ENCODE measurements at places on chromosomes 7 and 10.

- no peak for DNase-seq
These were observed 10.5 kb downstream of the ARHGAP22 start for GRCh38 chr10:48594371-48594770.

GRCh38 chr7:33191340-33191739 lies 62.0 kb downstream of the BBS9 start:
- DNase-seq = peak; percentile 79

- DNase-seq = no peak
These were observed 41.7 kb upstream of the DYNC1I1 start for GRCh38 chr7:95730493-95731280.

- no peak for DNase-seq
These were observed 222.3 kb upstream of the PHYHIPL start for GRCh38 chr10:58954178-58954577.

DNA sequence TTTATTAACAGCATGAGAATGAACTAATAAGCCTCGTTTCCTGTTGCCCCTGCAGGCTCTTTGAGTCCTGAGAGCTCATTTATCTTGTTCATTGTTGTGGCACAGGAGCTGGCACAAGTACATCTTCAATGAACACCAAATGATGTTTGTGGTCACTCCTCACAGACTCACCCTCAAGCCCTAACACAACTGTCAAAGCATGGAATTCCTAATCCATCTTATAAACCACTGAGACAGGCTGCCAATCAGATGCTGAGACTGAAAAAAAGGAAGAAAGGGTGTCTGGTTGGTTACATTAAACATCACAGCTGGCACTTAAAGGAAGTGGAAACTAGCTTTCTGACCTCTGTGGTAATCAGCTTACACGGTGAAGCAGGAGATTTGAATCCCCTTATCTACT lies 7.7 kb upstream of the CCDC172 start:
- peak; percentile 1 for DNase-seq

DNA sequence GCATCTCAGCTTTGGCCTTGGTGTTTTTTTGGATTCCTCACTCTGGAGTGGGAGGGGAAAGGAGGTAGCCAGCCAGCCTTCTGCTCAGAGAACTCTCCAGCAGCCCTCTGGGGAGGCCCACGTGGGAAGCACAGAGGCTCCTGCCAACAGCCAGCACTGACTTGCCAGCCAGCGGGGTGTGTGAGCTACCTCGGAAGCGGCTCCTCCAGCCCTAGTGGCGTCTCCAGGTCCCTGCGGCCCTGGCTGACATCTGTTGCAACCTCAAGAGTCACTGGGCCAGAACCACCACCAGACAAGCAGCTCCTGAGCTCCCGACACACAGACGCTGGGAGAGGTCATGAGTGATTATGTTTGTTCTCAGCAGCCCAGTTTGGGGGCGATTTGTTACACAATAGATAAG lies 180.2 kb upstream of the FZD8 start:
- DNase-seq = no peak

DNA sequence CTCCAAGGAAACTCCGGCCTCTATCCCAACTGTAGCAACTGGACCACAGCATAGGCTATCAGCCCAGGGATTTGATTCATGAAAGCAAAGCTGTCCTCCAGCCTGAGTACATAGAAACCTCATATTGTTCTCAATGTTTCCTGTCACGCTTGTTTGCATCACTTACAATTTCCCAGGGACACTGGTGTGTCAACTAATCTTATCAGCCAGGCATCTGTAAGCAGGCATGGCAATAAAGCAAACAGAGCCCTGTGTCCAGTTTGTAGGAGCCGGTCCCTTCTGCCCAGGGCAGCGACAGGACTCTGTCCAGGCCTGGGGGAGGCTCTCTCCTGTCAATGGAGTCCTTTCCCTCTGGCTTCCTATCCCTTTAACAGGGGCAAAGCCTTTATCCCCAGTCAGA lies 23.0 kb upstream of the CDHR3 start:
- DNase-seq = no peak

DNA sequence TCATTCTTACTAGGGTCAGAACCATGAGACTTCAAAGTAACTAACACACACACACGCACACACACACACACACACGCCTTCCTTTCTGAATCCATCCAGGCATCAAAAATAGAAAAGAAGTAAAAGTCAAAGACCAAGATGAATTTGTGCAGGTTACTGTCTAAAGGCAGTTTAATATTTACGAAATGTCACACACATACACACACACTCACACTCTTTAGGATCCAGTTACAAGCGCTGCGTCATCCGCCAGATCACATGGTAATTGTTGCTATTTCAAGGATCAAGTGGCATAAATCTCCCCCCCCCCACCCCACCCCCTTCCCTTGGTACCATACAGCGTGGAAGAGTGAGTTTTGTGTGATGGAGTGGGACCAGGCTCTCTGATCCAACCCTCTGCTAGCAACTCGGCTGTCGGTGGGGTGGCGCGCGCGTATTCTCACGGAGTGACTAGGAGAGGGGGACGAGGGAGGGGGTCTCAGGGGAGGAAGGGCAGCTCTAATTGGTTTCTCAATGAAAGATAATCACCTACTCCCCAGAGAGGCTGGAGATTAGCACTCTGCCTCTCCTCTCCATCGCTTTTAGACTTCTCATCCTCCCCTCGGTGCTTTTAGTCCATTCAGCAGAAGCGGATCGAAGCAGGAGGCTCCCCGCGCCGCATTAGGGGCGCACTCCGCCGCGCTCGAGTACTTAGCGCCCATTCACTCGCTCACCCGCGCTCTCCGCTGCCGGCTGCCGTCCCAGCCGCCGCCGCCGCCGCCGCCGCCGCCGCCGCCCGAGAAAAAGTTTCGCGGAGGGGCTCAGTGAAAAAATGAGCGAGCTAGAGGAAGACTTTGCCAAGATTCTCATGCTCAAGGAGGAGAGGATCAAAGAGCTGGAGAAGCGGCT lies 83.5 kb upstream of the PRKG1 start:
- DNase-seq = peak; percentile 39

DNA sequence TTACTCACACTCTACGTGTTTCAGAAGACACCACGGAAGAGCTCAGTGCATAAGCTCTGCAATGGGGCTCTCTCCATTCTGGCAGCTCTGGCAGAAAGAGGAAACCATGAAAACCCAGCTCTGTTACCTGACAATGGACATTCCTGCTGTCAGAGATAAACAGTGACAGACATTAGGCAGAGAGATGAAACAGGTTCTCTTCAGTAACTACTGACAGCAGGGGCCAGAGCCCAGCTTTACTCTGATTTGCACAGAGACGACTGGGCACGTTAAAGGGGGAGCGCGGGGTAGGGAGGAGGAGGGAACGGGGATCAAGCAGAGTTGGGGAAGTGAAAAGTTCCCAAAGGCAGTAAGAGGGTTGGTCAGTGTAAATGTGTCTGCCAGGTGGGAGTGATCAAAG lies 206.1 kb downstream of the RAMP3 start:
- DNase-seq = no peak

DNA sequence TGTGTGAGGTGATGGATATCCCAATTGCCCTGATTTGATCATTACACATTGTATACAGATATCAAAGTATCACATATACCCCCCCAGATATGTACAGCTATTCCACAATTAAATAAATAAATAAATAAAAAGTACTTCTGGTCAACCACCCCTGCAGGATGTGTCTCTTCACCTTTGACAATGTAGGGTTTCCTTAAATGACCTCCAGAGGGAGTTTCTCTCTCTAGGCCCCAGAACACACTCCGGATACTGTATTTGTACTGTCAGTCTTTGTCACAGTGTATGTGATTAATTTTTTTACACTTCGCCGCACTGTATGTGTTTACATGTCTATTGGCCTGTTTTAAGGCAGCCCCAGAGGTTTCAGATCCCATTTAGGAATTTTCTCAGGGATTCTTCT lies 123.6 kb downstream of the ADCYAP1R1 start:
- peak; percentile 41 for DNase-seq

DNA sequence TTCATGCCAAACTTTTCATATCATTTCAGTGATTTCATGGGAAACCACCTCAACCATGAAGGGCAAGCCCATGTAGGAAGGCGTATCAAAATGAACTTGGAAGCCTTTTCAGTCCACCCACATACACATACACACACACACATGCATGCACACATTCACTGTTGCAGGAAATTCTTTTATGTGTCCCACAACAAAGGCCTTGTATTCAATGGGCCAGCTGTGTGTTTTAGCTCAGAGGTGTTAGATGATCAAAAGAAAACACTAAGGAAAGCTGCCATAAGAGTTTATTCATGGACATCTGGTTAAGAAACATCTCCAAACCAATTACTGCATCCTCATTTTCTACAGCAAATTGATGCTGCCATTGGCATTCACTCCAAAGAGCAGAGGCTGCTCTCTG lies 74.4 kb upstream of the STK17A start:
- DNase-seq = peak; percentile 83

- DNase-seq = no peak
These were observed 24.8 kb upstream of the INPP5A start for GRCh38 chr10:132512693-132513345.

- DNase-seq = no peak
These were observed 805 bp downstream of the ZNF736 start for GRCh38 chr7:64314566-64314965.

DNA sequence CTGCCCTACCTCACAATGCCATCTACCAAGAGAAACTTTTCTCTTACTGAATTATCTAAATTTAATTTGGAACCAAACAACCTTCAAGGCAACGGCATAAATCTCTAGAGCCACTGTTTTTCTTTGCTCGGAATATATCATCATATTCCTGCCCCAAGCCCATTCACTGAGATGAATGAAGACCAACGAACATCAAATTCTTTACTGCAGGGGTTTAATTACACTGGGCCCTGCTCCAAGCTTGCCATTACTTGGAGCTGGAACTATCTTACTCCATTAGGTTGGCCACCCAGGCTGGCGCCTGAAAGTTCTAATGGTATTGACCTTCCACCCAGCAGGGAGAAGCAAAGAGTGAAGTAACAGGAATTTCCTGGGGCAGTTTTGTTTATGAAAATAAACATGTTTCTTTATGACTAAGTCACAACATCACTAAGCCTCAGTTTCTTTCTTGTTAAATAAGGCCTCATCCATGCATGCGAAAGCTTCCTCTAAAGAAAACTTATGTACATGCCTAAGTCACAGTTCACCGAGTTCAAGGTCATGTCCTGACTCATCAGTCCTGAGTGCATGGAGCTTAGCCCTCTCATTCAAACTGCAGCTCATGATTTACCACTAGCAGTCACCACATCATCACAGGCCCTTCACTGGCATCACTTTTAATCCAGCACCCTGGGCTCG lies 42.1 kb upstream of the ANAPC16 start:
- DNase-seq = no peak

DNA sequence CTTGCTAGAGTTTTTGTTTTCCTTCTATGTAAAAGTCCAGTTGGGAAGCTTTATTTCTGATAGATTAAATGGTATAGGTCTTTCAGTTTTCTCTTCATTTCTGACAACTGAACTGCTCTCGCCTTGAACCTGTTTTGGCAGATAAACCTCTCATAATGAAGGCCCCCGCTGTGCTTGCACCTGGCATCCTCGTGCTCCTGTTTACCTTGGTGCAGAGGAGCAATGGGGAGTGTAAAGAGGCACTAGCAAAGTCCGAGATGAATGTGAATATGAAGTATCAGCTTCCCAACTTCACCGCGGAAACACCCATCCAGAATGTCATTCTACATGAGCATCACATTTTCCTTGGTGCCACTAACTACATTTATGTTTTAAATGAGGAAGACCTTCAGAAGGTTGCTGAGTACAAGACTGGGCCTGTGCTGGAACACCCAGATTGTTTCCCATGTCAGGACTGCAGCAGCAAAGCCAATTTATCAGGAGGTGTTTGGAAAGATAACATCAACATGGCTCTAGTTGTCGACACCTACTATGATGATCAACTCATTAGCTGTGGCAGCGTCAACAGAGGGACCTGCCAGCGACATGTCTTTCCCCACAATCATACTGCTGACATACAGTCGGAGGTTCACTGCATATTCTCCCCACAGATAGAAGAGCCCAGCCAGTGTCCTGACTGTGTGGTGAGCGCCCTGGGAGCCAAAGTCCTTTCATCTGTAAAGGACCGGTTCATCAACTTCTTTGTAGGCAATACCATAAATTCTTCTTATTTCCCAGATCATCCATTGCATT lies 27.1 kb downstream of the MET start:
- DNase-seq = no peak

DNA sequence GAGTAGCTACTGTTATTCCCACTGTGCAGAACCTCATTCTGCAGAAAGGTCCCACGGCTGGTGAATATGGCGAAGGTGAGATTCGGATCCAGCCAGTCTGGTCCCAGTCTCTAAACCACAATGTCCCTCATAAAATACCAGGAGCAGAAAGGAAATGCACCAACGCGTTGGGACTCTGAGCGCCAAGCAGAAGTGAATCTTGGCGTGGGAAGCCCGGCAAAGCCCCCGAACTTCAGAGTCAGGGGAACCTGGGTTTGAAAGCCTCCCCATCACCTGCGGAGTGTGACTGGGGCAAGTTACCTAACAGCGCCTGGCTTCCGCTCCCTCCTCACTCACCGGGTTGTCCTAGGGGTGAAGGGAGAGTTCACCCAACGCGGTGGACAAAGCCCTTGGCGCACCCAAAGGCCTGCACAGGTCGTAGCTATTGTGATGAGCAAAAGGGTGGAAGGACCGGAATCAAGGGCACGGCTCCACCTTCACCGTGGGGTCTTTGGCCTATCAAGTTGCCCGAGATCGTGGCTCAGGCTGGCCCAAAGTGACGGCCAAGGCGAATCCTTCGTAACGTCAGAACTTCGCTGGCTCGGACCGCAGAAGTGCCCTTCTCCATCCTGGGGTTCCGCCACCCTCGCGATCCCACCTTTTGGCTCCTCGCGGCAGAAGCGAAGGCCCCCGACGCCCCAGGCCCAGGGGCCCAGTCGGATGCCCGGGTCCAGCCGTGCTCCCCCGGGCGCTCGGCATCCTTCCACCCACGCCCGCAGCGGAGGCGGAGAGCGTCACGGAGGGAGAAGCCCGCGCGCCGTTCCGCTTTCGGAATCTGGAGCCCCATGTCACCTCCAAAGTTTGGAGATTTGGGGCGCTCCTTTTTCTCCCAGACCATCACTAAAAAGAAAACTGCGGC lies 811 bp downstream of the RGS10 start:
- DNase-seq = no peak

GRCh38 chr7:70634610-70635068 lies 497.3 kb upstream of the GALNT17 start:
- no peak for DNase-seq
